ENCODE measurements at places on chromosomes 3 and 15. TPM values are rescaled to one million over a fixed set of nuclear protein-coding genes. Genes with fewer than 3 reads are reported as not detected.

TNFAIP8L3 gene
- total RNA-seq: 0.49 TPM

DNA sequence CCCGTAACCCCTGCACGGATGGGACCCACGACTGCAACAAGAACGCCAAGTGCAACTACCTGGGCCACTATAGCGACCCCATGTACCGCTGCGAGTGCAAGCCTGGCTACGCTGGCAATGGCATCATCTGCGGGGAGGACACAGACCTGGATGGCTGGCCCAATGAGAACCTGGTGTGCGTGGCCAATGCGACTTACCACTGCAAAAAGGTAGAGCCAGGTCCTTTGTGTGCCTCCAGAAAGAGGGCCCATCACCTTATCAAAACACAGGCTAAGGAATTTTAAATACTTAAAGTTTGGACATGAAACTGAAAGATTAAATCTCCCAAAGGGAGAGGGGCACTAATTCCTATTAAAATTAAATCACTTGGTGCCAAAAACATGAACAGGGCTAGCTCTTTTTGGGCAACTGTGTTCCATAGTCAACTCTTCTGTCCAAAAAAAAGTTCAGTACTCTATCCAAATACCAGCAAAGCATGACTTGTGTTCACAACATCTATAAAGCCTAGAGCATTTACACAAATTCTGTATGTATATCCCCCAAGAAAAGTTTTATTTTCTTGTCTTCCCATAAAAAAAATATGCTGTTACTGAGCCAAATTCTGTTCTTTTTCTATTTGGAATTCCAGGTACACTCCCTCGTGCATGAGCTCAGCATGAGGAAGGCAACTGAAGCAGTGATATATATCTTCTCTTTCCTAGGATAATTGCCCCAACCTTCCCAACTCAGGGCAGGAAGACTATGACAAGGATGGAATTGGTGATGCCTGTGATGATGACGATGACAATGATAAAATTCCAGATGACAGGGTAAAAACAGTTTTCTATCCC is 9.2 kb downstream of the THBS1 start:
- no peak for DNase-seq

DNA sequence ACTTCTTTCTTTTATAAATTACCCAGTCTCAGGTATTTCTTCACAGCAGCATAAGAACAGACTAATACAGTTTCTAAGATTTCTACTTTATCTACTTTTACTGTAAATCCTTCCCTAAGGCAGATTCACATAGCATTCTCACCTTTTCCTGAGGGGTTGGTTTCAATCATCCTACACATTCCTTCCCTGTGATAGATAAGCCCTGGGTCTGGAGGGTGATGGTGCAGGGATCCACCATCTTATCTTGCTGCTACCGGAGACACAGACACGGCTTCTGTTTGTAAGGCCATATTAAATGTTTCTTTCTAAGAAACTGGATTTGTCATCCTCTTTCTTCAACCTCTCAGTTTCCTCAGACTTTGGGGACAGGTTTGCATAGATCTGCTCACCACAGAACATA is 6.1 kb downstream of the IQCF5 start:
- DNase-seq: no peak

C3orf20 gene
- 0.26 TPM for total RNA-seq

DNA sequence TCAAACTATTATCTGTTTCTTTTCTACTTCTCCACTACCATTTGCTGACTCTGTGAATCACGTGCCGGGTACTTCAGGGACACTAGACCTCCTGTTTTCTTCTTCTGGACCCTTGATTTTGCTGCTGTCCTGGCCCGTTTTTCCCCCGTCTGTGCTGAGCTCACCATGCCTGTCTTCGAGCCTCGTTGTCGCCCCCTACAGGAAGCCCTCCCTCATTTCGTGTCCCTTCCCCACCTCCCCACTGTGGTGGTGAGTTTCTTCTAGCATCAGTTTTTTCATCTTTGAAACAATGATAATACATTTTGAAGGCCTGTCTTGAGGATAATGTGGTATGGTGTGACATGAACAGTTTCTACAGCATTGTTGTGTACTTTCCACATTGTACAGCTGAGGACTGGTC is 12.8 kb downstream of the GABRG3 start:
- DNase-seq: no peak

GRCh38 chr15:71357967-71358366 is 242.7 kb downstream of the THSD4 start:
- no peak for DNase-seq

CHRNB4 gene
- total RNA-seq: not detected

DNA sequence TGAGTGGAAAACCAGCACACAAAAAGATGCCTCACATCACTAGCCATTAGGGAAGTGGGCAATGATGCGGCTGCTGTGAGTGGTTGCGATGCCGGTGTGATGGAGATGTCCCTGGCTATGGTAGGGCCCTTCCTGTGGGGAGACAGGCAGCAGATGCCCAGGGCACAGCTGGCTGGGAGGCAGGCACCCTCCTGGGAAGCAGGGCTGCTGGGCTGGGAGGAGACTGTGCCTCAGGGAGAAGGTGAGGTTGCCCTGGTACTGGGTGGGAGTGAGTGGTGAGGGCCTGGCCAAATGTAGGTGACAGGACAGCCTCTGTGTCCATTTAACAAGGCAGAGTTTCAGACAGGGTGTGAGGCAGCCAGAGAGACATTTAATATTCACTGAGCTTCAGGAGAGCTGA is 335.6 kb downstream of the OCA2 start:
- DNase-seq: no peak

DNA sequence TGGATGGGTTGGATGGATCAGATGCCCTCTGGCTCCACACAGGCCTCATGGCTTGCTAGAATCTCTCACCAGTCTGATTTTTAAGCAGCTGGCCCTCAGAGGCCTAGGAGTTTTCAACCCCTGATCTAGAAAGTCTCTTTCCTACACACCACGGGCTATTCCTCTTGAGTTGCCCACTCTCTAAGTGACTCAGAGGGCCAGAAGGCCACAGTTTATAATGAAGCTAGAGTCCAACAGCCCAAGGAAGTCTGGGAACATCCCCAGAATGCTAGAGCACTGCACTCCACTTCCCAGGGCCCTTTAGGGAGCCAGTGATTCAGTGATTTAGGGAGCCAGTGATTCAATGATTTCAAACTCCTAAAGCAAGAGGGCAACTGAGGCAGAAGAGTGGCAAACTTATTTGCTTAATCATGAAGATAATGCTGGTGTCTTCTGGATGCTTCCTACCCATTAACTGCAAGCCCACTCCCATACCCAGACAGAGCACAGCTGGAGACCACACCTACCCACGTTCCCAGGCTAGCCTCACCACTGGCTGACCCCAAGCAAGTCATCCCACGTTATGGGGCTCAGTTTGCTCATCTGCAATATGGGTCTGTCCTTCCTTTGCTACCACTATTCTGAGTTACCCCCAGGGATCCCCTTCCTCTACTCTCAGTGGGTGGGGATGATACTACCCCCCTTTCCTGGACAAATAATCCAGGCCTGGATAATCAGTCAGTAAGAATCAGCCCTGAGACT is 36.7 kb downstream of the ABTB1 start:
- no peak for DNase-seq

- DNase-seq: no peak
These were observed 332.2 kb upstream of the GBE1 start for GRCh38 chr3:82093641-82094040.

- no peak for DNase-seq
These were observed 42.3 kb downstream of the SNRK start for GRCh38 chr3:43328653-43329052.

DNA sequence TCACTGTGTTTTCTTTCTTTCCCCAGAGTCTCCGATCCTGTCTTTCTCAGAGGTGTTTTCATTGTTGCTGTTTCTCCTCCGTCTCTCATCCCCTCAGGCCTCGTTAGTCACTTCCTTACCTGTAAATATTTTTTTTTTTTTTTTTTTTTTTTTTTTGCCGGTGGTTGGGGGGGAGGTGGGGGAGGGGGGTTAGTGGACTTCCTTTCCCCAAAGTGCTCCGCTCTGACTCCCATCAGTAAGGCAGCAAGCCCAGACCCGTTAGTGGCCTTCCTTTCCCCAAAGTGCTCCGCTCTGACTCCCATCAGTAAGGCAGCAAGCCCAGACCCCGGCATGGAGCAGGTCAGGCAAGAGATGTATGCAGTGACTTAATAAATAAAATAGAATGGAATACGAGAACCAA is 97.1 kb upstream of the TNFAIP8L3 start:
- no peak for DNase-seq

DUOXA2 gene
- not detected for total RNA-seq

- DNase-seq: no peak
These were observed 104.2 kb downstream of the CNTN6 start for GRCh38 chr3:1197051-1197450.

GOLGA8S gene
- total RNA-seq: 0.08 TPM

DNA sequence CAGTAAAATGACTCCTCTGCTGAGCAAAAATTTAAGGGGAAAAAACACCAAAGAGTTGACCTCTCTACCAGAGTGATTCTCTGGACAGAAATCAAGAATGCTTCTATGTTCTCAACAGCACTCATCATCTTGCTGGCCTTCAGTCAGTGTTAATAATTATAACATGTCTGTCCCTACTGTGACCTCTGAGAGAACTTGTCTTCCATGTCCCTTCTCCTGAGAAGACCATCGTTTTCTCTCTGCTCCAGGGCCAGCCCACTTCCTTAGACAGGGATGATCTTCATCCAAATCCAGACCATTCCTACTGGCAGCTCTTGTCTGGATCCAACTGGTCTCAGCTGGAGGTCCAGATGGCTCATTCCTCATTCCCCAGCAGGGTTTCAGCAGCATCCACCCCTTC is 139.0 kb upstream of the NECTIN3 start:
- DNase-seq: no peak

GRCh38 chr3:178120367-178120766 is 415.9 kb upstream of the KCNMB2 start:
- DNase-seq: no peak

RYR3 gene
- total RNA-seq: 0.02 TPM

DNA sequence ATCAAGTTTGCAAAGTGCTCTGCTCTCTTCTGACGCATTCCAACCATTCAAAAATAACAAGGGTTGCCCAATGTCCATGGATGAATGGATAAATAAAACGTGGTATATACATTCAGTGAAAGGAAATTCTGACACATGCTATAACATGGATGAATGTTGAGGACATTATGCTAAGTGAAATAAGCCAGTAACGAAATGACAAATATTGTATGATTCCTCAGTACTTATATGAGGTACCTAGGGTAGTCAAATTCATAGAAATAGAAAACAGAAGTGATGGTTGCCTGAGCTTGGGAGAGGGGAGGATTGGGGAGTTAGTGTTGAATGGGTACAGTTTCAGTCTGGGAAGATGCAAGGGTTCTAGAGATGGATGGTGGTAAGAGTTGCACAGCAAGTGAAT is 33.9 kb downstream of the SH3BP5 start:
- no peak for DNase-seq

FAM81A gene
- 0.60 TPM for total RNA-seq

DNA sequence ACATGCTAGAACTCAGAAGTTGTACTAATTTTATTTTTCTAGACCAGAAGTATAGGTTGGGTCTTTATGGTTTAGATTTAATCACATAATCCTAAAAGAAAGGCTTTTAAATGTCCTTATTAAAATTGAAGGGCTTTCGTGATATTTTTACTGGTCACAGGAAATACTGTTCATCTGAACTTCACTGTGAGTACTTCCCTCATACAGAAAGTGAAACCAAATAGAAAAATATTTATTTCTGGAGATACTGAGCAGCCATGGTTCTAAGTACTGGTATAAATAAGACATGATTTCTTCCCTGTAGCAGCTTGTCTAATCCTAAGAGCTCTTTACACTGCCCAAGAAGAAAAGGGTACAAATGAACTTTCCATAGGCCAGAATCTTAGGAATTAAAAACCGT is 2.0 kb downstream of the SNRK start:
- DNase-seq: no peak

CD200 gene
- total RNA-seq: 141 TPM

DNA sequence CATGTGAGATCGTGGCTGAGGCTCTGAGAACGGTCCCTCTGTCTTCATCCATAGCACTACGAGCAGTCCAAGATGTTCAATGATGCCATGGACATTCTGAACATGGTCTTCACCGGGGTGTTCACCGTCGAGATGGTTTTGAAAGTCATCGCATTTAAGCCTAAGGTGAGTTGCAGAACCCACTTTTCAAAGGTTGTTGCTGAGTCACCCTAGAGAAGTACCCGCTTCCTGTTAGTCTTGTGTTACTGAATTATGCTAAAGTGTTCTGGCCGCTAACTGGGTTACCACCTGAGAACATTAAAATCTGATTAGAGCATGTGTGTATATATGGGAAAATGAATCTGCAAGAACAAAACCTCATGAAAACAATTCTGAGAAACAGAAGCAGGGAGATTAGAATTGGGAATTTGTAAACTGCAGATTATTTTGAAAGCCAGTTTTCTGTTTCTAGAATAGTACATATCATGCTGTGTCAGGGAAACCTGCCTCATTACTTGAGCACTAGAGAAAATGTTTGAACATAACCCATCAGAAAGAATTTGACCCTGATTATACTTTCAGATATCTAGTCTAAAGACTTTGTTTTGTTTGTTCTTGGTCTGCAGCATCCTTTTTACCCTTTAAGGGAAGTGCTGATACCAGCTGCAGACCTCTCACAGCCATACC is 92.6 kb downstream of the CHDH start:
- DNase-seq: peak; percentile 32

REC114 gene
- not detected for total RNA-seq

DNA sequence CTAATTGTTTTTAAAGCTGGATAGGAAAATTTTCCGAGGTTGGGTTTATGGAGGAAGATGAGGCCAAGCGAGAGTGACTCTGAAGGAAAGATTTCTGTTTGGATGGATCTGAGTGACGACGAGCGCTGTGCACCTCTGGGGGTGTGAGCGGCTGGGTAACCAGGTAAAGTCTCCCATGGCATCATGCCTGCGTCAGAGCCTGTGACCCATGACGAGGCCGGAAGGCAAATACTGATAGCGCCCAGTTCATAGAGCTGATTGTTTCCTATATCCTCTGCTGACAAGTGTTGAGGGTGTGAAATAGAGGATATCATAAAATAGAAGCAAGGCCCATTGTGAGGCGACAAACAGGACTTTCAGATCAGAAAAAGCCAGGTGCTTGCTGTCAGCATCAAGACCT is 33.7 kb upstream of the MAGEF1 start:
- no peak for DNase-seq

GRCh38 chr3:41131224-41131623 is 68.1 kb upstream of the CTNNB1 start:
- no peak for DNase-seq

- no peak for DNase-seq
These were observed 135.9 kb upstream of the AGBL1 start for GRCh38 chr15:85943791-85944190.
